ENCODE measurements at places on chromosomes 12 and 14.
A peak's percentile ranks its signal among the peaks of the same experiment; 100 is the strongest.

GRCh38 chr12:27779920-27780611 is at the start of the genes KLHL42 and MANSC4:
Gene KLHL42 (plus strand): TSS chr12:27780233. CDS start chr12:27780331, 98 bp downstream.
Gene MANSC4 (minus strand): TSS chr12:27780236. CDS start chr12:27771276, 8,960 bp downstream.
- DNase-seq = no peak

GRCh38 chr14:31961896-31962295 is 115.2 kb upstream of the ARHGAP5 start:
- DNase-seq = no peak

GRCh38 chr12:118689793-118690192 is 291.5 kb upstream of the SRRM4 start:
- DNase-seq = no peak

GRCh38 chr12:131356485-131357184 is 354.3 kb upstream of the SFSWAP start:
- DNase-seq = no peak

DNA sequence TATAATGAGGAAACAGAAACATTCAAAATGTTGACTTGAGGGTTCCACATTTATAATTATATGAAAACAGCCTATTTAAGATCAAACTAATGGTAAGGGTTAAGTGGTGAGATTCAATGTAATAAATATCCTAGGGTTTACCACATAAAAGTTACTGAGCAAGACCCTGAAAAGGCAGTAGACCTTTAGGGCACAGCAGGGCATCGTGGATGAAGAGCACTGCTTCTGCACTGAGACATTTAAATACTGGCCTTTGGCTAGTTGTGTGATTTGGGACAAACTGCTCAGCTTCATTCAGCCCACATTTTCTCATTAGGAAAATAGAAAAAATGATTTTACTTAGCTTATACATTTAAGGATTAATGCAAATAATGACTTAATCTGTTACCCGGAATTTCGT is 42.0 kb downstream of the CNTN1 start:
- no peak for DNase-seq

- no peak for DNase-seq
Observed at GRCh38 chr14:92409043-92409442, 86.1 kb downstream of the SLC24A4 start.

DNA sequence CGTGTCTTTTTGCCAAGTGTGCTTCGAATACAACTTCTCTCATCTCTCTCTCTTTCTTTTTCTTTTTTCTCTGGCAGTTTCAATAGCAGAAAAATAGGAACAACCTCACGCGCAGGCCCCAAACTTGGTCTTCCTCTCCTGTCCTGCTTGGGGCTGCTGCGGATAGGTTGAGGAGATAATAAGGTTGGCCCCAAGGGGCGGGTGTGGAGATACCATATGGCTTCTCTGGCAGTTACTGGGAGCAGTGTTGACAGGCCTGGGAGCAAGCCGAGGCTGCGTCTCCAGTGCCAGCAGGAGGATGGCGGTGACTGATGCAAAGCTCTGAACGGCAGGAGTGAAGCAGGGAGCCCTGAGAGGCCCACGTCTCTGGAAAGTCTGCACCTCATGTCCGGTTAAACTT is 89.5 kb upstream of the MANSC4 start:
- DNase-seq = no peak

DNA sequence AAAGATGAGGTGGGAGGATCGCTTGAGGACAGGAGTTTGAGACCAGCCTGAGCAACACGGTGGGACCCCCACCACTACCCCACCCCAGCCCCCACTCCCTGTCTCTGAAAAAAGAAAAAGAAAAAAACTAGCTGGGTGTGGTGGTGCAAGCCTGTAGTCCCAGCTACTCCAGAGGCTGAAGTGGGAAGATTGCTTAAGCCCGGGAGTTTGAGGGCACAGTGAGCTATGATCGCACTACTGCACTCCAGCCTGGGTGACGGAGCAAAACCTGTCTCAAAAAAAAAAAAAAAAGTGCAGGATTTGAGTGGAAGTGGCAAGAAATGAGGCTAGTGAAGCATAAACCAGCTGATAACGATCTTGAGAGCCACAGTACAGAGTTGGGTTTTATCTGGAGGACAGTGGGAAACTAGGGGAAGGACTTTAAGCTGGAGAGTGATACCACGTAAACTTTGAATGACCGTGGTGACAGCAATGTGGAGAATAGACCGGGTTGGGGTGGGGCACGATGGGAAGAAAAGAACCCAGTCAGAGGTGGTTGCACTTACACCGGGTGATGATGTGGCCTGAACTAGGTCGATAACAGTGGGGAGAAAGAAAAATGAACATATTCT is 85.3 kb downstream of the TMEM260 start:
- peak; percentile 25 for DNase-seq

DNA sequence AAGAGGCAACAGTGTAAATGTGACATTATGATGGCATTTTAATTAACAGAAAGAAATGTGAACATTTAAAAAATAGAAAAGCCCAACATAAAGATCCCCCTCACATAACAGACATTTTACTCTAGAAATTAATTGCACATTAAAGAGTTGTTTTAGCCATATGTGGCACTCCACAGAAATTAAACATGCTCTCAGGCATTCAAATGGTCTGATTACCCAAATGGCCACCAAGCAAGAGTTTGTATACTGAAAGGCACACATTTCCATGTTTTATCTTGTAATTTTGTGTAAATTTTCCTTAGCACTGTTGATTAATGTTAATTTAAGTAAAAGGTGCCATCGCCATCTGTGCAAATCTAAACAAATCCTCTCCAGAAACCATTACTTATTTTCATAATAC is 43.5 kb downstream of the GTF2A1 start:
- no peak for DNase-seq

DNA sequence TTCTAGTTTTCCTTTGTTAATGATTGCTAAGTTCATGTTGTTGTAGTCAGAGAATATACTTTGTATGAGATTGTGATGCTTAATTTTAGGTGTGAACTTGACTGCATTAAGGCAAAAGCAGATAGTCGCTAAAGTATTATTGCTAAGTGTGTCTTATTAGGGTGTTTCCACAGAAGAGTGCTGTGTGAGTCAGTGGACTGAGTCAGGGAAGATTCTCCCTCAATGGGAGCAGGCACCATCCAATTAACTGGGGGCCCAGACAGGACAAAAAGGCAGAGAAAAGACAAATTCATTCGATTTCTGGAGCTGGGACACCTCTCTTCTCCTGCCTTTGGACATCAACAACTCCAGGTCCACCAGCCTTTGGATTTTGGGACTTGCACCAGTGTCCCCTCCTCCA is 48.5 kb downstream of the BAZ1A start:
- DNase-seq = no peak

- no peak for DNase-seq
Observed at GRCh38 chr14:51562816-51563215, 88.9 kb upstream of the FRMD6 start.

- DNase-seq = no peak
Observed at GRCh38 chr12:44876544-44877410, 662 bp upstream of the NELL2 start.

GRCh38 chr12:42923583-42923982 is 334.0 kb upstream of the PRICKLE1 start:
- no peak for DNase-seq
